ENCODE measurements at places on chromosomes 2 and 18.

GRCh38 chr18:38895560-38895959, 1330.0 kb upstream of the CELF4 start:
- DNase-seq, result no peak

DNA sequence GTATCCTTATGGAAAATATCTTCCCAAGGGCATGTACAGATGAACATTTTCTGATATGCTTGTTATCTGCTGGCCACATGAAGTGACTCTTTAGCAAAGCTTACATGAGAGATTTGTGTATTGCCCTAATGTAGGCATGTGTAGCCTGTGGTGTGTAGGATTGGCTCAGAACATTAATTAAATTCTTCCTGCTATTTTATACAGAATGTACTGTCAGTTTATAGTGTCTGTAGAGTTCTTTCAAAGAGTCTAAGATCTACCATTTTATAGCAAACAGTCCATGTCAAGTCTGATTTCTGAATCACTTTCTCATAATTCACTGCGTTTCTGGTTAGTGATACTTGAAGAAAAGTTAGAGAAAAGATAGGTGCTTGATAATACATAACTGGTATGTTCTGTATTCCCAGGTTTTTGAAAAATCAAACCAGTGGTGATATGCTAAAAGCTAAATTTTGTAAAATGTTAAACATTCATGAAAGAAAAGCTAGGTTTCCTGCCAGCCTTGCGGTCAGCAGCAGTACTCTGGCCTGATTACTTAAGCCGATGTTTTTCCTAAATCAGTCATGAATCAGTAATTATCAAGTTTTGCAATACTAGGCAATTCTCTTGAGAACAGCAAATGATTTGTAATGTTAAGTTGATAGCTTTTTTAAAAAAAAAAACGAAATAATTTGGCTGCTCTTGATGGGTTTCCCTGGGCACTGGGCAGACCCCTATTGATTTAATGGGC, 30.9 kb upstream of the EFEMP1 start:
- no peak for DNase-seq

- no peak for DNase-seq
These were observed 5.4 kb downstream of the MRO start for GRCh38 chr18:50814395-50814794.

- no peak for DNase-seq
These were observed 47.7 kb upstream of the SMAD2 start for GRCh38 chr18:47978141-47978540.

GRCh38 chr2:27966466-27966865, 75.9 kb downstream of the BABAM2 start:
- DNase-seq, result no peak

GRCh38 chr2:56047136-56047535, 123.6 kb upstream of the EFEMP1 start:
- no peak for DNase-seq

DNA sequence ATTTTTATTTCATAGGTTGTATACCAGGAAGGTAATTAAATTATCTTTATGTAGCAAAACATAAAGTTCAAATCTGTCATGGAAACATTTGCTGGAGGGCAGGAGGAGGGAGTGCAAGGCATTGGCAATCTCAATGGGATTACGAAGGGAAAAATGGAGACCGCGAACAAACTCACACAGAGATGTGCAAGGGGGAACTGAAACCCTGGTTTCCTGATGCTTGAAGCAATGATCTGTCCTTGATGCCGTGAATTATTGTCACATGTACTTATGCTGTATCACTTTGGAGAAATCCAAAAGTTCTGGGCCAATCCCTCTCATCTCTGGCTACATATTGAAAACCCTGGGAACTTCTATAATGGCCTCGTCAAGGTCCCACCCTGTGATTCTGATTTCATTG, 65.0 kb upstream of the MFF start:
- DNase-seq, result no peak

- DNase-seq, result no peak
These were observed 31.4 kb upstream of the CTLA4 start for GRCh38 chr2:203835892-203836800.

DNA sequence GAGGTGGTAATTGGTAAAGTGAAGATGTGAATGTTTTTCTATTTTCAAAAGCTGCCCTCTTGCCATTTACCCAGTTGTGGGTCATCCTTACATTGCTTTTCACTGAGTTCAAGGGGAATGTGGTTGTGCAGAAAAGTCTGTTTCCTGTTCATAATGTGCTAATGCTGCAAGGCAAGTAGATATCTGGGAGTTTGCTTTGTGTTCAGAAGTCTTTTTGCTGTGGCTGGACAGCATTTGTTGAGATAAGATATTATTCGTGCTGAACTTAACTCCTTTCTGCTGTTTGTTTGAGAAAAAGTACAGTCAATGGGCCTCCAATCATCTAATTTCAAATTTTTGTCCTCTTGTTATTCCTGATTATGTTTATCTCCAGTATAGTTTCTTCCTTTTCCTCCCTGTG, 263.2 kb downstream of the LTBP1 start:
- DNase-seq, result no peak

DNA sequence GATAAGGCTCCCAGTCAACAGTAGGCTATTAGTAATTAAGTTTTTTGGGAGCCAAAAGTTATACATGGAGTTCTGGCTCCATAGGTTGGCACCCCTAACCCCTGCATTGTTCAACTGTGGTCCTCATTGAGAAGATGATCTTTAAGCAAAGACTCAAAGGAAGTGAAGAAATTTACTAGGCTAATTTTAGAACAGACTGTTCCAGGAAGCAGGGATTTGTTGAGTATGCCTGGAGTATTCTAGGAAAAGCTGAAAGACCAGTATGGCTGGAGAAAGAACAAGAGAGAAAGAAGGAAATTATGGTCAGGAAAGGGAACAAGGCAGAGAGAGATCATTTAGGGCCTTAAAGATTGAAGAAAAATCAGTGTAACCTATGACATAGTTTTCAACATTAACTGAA, 125.1 kb downstream of the PMAIP1 start:
- DNase-seq, result no peak

GRCh38 chr18:69943021-69943420, 4.7 kb downstream of the CD226 start:
- DNase-seq, result no peak

DNA sequence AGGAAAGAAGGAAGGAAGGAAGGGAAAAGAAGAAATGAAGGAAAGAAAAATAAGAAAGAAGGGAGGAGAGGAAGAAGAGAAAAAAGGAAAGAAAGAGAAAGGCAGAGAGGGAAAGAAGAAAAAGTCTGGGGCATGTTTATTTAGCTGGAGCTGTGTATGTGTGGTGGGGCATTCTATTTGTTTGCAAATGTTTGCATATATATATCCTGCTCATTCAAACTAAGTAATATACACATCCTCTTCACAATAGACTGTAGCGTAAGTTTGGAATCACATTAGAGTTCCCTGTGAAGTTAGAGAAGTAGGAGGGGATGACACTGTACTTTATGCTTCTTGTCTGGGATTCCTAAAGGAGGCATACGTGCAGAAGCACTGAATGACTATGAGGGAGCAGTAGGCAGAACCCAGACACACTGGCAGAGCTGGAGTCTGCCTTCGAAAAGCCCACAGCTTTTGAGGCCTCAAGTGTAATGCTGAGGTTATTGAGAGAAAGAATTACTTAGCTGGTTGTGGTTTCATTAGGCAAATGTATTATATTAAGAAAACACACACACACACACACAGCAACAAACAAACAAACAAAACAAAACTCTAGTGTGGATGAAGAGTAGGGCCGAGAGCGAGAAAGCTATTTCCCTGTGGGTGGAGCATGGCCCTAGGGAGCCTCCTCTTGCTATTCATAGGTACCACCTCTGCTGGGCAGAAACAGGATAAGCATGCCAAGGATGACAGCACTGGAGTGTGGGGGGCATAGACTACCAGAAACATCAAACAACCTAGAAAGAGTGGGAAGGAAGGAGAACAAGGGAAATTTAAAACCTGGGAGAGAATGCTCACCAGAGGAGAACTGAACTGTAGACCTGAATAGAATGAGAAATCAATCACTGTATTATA, 905.1 kb upstream of the NXPH2 start:
- DNase-seq, result no peak

GRCh38 chr2:233183869-233184418, 67.5 kb upstream of the ATG16L1 start:
- no peak for DNase-seq

DNA sequence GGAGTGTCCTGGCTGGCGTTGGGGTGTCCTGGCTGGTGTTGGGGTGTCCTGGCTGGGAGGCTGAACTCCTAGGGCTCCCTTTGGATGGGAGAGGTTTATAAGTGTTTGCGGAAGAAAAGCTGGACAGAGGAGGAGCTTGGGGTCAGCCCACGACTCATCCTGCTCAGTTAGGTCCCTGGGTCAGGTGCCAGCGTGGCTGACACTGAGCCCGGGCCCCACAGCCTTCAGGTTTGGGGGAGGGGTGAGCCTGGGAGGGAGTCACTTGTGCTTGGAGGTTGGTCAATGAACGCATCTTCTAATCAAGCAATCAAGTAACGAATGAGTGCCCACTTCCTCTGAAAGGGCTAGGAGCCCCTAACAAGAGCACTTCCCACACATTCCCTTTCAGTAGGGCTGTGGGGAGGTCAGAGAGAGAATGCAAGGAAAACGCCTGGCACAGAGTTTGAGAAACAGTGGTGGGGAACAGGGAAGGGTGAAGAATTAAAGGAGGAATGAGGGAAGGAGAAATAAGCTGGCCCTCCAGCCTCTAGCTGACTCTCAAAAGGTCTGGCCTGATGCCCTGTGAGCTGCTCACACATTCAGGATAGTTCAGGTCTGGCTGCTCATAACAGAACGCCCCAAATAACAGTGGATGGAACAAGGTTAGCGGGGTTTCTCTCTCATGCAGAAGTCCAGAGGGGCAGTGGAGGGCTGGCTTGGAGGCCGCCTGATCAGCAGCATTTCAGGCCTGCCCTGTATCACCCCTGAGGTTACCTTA, 670 bp downstream of the KCNIP3 start:
- DNase-seq, result no peak

- DNase-seq, result peak; percentile 46
These were observed 35.1 kb upstream of the RASGRP3 start for GRCh38 chr2:33441235-33441810.

GRCh38 chr18:12408247-12408869, 629 bp downstream of the PRELID3A start:
- DNase-seq, result peak; percentile 49

GRCh38 chr2:161709428-161709827, 85.2 kb downstream of the SLC4A10 start:
- no peak for DNase-seq

GRCh38 chr2:176597916-176598315, 328.7 kb downstream of the MTX2 start:
- DNase-seq, result no peak

DNA sequence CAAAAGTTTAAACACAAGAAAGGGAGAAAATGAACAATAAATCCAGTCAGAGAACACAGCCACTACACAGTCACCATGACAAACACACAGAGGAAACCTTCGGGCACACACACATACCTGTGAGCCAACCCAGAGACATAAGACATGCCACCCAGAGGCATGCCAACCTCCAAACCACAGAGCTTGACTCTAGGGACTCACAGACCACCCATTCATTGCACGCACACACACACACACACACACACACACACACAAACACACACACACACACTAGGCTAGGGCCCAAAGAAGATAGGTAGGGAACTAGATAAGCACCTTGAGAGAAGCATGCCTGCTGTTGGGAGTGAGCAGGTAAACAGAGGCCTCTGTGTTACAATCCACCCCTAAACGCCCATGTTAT, 9.1 kb downstream of the SIX3 start:
- DNase-seq, result no peak

- DNase-seq, result no peak
These were observed 62.8 kb downstream of the SMIM21 start for GRCh38 chr18:75364512-75365253.

DNA sequence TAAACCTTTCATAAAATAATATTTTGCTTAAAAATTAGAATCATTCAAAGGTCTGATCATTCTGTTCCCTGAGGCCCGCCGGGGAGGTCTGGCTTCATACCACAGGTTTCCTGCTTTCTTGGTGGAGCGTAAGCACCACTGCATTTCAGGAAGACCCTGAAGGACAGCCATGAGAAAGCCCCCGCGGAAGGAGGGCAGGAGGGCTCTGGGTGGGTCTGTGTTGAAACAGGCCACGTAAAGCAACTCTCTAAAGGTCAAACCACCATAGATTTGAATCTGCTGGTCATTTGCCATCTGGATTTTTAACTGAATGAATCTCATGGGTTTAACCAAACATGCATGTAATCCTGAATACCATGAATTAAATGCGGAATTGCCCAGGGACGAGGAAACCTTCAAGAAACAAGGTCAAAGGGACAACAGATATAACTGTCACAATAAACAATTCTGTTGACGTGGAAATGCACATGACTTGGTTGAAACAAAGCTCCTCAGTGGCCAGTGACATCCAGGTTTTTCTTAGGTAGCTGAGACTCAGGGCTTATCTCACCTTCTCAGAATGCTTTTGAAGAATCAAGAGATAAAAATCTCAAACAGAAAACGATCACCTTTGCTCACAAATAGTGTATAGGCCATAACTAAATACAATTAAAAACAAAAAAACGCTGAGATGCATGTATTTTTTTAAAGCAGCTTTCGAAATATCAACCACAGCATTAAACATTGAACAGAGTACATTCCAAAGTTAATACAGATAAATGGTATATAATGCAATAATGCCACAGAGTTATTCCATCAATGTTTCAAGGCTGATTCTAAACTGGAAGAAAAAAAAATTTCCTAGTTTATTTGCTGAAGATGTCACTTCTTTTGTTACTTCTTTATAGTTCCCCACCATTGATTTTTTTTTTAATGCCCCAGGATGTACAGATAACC, 193.2 kb downstream of the BCL2 start:
- DNase-seq, result no peak

- DNase-seq, result peak; percentile 25
These were observed 73.7 kb upstream of the MAP3K20 start for GRCh38 chr2:173001664-173002604.

- no peak for DNase-seq
These were observed 21.6 kb downstream of the TWIST2 start for GRCh38 chr2:238869293-238870124.

DNA sequence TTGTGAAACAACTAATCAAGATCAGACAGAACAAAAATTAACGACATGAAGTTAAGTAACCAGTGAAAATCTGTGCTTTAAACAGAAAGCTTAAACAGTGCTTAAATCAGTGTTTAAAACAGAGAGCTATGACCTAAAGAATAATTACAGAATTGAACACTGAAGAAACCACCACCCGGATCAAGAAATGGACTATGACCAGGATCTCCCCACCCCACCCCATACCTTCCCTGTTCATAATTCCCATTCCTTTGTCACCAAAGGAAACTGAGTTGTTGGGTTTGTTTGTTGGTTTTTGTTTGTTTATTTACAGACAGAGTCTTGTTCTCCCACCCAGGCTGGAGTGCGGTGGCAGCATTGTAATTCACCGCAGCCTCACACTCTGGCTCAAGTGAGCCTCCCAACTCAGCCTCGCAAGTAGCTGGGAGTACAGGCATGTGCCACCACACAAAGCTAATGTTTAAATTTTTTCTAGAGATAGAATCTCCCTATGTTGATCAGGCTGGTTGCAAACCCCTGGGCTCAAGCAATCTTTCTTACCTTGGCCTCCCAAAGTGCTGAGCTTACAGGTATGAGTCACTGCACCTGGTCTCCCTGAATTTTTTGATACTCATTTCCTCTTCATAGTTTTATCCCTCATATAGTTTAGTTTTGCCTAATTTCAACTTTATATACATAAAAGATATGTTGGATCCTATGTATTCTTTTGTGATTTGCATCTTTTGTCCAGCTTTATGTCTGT, 8.2 kb upstream of the ALPG start:
- DNase-seq, result no peak

- DNase-seq, result no peak
These were observed 55.1 kb upstream of the ZNF397 start for GRCh38 chr18:35185771-35186170.

- no peak for DNase-seq
These were observed 3.1 kb upstream of the PRKAG3 start for GRCh38 chr2:218834685-218835084.

GRCh38 chr2:98701230-98701629, 29.7 kb downstream of the MGAT4A start:
- DNase-seq, result no peak
